Stimulated activated CD8-positive, alpha-beta memory T cell treated with anti-CD3 and anti-CD28 coated beads, Interleukin-2, amount 100 ng/mL, for 48 hours (primary cell): ENCODE measurements at places on chromosomes 2 and 18.
A peak's percentile ranks its signal among the peaks of the same experiment; 100 is the strongest.

GRCh38 chr2:64978514-64979268 is 10.5 kb upstream of the SLC1A4 start:
- no peak for DNase-seq

- no peak for DNase-seq
Observed at GRCh38 chr2:39120521-39120770, 405 bp downstream of the SOS1 start.

GRCh38 chr2:120796094-120796493 is 60.4 kb downstream of the GLI2 start:
- no peak for DNase-seq

DNA sequence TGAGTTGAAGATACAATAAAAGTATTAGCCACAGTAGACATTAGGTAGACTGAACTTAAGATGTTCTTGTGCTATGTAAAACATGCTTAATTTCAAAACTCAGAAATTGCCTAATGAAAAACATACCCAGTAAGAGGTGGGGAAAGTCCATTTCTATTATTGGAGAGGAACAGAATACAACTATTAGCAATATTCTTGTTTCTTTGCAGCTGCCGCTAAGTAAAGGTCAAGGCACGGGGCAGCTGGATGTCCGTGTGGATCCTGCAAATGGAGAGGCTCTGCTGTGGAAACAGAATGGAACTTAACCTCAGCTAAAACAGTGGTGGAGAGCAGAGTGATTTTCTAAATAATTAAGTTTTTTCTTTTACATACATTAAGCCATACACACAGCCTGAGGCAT is 139.2 kb upstream of the ARHGAP28 start:
- DNase-seq, result no peak

- DNase-seq, result no peak
Observed at GRCh38 chr2:123993728-123994323, 31.3 kb upstream of the CNTNAP5 start.

- no peak for DNase-seq
Observed at GRCh38 chr2:120653046-120653445, 82.6 kb upstream of the GLI2 start.

DNA sequence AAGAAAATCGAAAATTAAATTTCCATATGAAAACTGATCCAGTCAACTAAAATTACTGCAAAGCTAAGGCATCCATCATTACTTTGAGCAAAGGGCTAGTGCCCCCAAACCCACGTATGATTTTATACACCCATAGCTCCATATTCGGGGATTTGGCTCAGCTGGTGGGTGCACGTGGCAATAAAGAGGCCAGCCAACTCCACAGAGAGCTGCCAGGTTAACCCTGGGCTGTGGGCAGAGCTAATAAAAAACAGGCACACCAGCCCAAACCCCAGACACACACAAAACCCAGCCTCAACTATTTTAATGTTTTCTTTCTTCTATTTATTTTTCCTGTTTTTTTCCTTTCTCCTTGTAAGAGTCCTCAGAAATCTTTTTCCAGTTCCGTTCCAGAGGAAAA is 151.3 kb upstream of the SOX11 start:
- DNase-seq, result no peak

GRCh38 chr2:202883987-202884675 is 12.6 kb upstream of the ICA1L start:
- no peak for DNase-seq

DNA sequence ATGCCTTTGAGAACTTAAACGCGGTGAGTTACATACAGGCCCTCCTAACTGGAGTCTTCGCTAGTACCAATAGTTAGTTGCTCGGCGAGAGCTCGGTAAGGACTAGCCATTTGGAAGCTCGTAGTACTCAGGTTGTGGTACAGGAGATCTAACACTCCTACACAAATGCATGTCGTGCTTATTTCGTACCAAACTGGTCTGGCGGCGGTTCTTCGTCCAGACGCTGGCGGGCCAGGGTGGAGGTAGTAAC is 346 bp upstream of the VRK2 start:
- no peak for DNase-seq

GRCh38 chr2:234978466-234979203 is 26.8 kb downstream of the SH3BP4 start:
- no peak for DNase-seq

DNA sequence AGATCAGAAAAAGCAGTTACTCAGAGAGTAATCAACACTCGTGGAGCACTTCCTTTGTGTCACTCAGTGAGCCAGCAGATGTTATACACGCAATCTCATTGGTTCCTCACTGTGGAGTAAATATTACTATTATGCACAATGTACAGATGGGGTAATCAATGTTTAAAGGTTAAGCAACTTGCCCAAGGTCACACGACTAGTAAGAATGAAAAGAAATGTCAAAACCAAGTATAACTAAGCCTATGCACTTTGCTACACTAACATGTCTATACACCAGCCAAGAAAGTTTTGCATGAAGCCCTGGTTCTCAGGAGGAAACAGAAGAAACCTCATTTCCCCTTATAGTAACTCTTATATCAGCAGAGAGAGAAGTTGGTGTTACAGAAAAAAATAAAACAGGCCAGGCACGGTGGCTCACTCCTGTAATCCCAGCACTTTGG is 5.4 kb downstream of the METTL21A start:
- DNase-seq, result no peak

DNA sequence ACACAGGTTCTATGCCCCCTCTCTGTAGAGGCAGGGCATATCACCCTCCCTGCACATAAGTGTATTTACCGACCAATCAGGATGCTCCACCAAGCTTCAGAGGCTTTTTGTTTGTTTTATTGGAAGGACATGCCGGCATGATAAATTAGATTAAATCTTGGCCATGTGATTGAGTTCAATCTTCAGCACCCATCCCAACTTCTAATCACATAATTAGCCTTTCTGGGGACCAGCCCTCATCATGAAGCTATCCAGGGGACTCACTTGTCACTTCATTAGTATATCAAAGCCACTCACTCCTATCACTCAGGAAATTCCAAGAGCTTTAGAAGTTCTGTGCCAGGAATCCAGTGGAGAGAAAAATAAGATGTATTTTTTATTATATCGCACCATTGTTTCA is 158.6 kb upstream of the SYT4 start:
- no peak for DNase-seq

DNA sequence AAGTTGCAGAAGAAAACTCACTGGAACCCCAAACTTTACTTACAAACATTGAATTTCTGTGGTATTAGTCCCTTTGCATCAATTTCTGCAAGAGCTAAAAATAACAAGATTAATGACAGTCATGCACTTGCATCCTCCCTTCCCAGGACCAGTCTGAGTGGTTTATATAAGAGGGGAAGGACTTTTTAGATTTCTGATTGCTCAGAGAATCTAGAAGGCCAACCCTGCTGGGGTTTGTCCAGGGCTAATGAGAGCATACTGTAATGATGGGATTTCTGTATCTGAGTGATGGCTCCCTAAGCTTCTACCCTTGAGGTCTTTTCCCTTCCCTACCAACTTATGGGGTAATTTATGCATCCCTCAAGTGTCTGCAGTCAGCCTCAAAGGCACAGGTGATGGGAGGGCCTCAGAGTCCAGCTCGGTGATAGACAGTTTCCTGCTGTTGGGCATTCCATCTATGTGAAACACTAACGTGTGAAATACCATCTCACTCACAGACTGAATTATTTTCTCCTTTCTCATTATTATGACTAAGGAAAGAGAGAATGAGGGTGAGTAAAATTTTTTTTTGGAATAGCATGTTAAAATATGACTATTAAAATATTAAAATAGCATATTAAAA is 556.3 kb downstream of the RIT2 start:
- no peak for DNase-seq

DNA sequence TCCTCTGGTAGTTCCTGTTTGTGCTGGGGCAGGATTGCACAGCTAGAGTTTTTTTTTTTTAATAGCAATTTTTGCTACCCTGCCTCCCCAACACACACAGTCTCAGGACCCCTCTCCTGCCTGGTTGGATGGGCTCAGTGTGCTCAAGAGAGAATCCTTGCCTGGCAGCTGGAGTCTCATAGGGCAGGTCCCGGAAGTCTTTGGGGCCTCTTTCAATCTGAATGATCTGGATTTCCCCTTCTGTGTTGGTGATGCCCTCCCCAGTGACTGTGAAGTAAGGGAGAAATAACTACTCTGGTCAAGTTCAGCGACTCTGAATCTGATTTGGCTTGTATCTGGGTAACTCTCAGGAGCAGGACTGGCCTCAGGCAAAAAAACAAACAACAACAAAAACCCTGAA is 220.6 kb upstream of the LRRTM1 start:
- DNase-seq, result no peak

GRCh38 chr2:127683757-127684156 is 8.4 kb upstream of the LIMS2 start:
- no peak for DNase-seq

DNA sequence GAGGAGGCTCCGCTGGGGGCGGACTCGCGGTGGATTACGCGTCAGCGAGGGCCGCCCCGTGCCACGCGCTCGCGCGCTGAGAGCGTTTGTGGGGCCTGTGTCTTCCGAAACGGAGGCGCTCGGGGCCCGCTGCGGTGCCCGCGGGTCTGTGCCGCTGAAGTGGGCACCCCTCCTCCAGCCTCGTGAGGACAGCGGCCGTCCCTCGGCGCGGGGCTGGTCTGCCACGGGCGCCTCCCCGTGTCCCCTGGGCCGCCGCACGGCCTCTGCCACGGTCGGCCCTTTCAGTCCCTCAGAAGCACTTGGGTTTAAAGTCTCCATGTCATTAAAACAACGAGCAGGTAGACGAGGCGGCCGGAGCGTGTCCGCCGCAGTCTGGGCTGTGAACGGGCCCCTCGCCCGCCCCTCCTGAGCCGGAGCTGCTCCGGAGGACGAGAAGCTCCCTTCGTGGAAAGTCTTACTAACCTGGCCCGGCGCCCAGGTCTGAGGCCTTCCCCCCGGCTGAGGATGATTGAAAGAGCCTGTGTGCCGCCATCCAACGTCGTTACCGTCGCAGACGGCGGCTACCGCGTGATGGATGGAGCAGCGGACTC is 97.6 kb downstream of the NFATC1 start:
- DNase-seq, result no peak

GRCh38 chr2:189662669-189663226 is 1.5 kb downstream of the ASNSD1 start:
- DNase-seq, result no peak

GRCh38 chr2:191950132-191950874 is 103.4 kb upstream of the CAVIN2 start:
- DNase-seq, result no peak

GRCh38 chr2:45102579-45103117 is 93.4 kb upstream of the SIX2 start:
- DNase-seq, result no peak

- no peak for DNase-seq
Observed at GRCh38 chr2:1631292-1632001, 112.9 kb downstream of the PXDN start.

GRCh38 chr18:50268022-50268747 is 1.9 kb upstream of the CFAP53 start:
- DNase-seq, result peak; percentile 76

DNA sequence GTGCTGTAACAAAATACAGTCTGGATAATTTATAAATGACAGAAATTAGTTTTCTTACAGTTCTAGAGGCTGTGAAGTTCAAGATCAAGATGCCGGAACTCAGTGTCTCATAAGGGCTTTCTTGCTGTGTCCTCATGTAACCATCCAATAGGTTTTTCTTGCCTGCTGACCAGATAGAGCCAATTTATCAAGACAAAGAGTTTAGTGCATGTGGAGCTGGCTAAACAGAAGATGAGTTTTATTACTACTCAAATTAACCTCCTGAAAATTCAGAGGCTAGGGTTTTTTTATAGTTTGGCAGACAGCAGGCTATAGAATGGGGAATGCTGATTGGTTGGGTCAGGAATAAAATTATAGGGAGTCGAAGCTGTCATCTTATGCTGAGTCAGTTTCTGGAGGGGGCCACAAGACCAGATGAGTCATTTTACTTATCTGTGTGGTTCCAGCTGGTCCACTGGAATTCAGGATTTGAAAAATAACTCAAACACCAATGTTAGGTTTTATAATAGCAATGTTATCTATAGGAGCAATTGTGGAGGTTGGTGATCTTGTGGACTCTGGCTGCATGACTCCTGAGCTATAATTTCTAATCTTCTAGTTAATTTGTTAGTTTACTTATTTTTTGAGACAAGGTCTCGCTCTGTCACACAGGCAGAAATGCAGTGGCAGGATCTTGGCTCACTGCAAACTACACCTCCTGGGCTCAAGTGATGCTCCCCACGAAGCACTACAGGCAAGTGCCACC is 3.2 kb upstream of the PDK1 start:
- DNase-seq, result no peak

- DNase-seq, result no peak
Observed at GRCh38 chr18:33928231-33928630, 296.5 kb downstream of the NOL4 start.

GRCh38 chr2:42659609-42660008 is 91.2 kb downstream of the MTA3 start:
- DNase-seq, result no peak

GRCh38 chr2:391696-392095 is 103.8 kb upstream of the ALKAL2 start:
- no peak for DNase-seq

DNA sequence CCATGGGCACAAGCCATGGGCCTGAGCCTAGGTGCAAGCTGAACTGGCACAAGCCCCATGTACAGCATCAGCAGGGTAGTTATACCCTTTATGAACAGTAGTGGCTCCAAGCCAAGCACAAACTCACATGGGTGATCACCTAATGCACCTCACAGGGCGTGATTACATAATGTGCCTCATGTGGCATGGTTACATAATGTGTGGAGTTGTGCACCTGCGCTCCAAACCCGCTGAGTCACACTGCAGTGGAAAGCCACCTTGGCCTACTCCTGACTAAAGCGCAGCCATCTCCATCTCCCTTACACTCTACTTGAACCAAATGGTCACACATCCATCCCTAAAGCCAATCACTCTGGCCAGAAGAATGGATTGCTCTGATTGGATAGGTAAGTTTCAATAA is 279.7 kb downstream of the MBD2 start:
- no peak for DNase-seq

GRCh38 chr2:205902041-205902899 is 183.7 kb downstream of the INO80D start:
- DNase-seq, result no peak

DNA sequence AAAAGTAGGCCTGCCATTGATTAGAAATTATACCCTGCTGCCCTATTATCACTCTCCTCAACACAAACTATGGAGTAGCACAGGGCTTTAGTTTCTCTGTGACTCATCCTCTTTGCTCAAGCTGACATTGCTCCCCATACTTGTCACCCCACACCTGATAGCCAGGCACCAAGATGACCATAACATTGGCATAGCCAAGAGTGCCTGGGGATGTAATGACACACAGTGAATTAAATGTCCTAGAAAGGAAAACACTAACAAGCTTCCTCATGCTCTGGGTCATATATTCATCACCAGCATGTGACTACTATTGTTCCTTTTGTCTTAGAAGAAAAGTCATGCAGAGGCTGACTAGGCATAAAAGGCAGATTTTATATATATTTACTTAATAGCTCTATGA is 137.8 kb upstream of the RND3 start:
- no peak for DNase-seq

- DNase-seq, result no peak
Observed at GRCh38 chr2:119283873-119284331, 60.3 kb downstream of the STEAP3 start.

- no peak for DNase-seq
Observed at GRCh38 chr18:55309249-55309648, 278.7 kb downstream of the TCF4 start.

- DNase-seq, result no peak
Observed at GRCh38 chr2:166170356-166170755, 42.5 kb upstream of the SCN1A start.

GRCh38 chr18:77068321-77069312 is 64.0 kb downstream of the MBP start:
- DNase-seq, result no peak

GRCh38 chr2:63049211-63049969 is 1.2 kb upstream of the OTX1 start:
- no peak for DNase-seq

- no peak for DNase-seq
Observed at GRCh38 chr2:127320067-127320466, 26.1 kb upstream of the ERCC3 start.
